Lower lobe of right lung (tissue), 2 donors: ENCODE measurements at places on chromosomes 1 and 21. TPM values are rescaled to one million over a fixed set of nuclear protein-coding genes. Genes with fewer than 3 reads are reported as not detected.

Gene PGLYRP4
- total RNA-seq: 0.30 TPM

Gene EFNA3
- total RNA-seq: 1.0 TPM

DNA sequence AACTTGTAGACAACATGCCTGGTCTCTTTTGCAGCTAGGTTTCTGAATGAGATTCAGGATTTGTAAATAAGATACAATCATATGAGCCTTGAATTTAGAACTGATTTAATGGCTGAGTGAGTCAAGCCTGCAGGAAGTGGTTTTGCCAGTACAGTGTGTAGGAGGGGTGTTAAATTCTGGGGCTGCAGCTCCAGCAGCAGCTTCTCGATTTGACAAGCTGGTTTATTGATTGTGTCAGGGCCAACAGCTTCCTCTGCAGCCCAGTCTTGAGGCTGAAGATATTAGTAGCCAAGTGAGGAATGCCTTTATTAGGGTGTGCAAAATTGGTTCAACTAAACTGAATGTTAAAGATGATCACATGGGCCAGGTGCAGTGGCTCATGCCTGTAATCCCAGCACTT, 11.5 kb upstream of the PLA2G5 start:
- no peaks in the 10 kb centered on the region for H3K27me3 ChIP-seq
- DNase-seq: no peak
- no peaks in the 10 kb centered on the region for H3K36me3 ChIP-seq
- H3K4me3 ChIP-seq: no peak overlapping the region
- H3K27ac ChIP-seq: no peak overlapping the region

DNA sequence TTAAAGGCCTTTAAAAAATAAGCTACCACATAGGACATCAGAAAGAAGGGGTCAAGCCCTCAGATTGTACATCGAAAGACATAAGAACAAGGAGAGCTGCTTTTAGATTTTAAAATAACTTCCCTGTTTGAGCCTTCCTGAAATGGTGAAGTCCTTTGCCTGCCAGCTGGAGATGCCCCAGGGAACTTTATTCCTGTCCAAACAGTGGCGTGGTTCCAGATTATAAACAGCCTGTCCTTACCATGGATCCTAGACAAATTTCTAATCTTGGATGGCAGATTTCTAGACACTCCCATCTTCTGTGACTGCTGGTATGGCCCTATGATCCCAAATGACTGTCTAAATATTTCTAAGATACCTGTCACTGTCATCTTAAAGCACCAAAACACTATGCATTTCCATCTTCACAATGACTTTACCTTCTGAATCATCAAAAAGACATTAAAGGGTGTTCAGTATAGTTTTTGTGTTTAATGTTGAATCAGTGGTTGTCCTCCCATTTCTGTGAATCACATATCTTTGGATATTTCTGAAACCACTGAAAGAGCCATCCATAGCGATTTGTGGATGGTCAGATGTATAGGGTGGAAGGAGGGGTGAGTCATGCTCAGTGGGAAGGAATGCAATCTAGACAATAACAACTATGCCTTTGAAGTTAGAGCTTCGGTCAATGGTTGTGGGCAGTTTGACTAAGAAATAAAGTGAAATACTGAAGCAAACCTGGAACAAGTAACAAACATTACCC, 23.2 kb downstream of the ILDR2 start:
- no peaks in the 10 kb centered on the region for H3K4me1 ChIP-seq
- DNase-seq: no peak
- peaks cover 19% of the 10 kb centered on the region for H3K27me3 ChIP-seq
- no peaks in the 10 kb centered on the region for H3K36me3 ChIP-seq

GRCh38 chr1:43074244-43074643, 97.8 kb downstream of the EBNA1BP2 start:
- H3K27ac ChIP-seq: no peak overlapping the region
- H3K36me3 ChIP-seq: no peaks in the 10 kb centered on the region
- no peaks in the 10 kb centered on the region for H3K27me3 ChIP-seq

Gene AK5
- total RNA-seq: 1.0 TPM

- H3K4me3 ChIP-seq: no peak overlapping the region
- H3K27ac ChIP-seq: no peak overlapping the region
- DNase-seq: no peak
- no peaks in the 10 kb centered on the region for H3K27me3 ChIP-seq
- H3K4me1 ChIP-seq: no peaks in the 10 kb centered on the region
Measured at GRCh38 chr1:163758977-163759670, 437.4 kb downstream of the NUF2 start.
